ENCODE measurements at places on chromosomes 7 and 10.

DNA sequence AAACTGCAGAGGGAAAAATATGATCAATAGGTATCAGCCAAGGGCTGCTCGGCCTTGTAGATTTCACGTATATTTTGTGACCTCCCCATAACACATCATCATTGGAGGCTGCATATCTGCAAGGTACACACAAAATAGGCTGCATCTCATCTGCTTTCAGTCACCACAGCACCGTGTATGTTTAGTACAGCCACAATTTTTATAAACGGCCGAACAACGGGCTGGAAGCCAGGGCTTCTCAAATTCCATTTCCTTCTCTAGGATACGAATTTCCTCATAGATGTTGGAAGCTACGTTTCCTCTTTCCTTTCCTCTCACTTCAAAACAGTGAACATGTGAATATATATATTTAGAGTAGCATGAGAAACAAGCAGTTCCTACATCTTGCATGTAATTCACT is 20.2 kb upstream of the FOXK1 start:
- no peak for DNase-seq

DNA sequence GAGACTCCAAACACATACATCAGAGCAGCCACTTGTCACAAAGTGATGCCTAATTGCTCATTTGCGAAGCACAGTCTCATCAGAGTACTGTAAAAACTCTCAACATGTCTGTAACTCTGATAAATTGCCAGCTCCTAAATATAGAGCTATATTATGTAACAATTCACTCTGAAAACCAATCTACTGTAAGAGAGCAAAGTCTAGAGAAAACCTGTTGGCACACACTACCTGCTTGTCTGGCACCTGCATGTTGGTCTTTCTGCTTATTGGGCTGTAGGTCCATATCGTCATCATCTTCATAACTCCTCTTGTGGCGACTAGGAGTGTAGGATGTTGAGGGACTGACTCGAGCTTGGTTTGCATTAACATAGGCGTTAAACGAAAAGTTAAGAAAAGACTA is 19.8 kb downstream of the MCMBP start:
- DNase-seq, result no peak

GRCh38 chr7:130942211-130942964 is 208.4 kb upstream of the KLF14 start:
- peak; percentile 30 for DNase-seq

GRCh38 chr10:73218431-73219191 is 28.4 kb downstream of the DNAJC9 start:
- peak; percentile 40 for DNase-seq

- DNase-seq, result no peak
These were observed 804.6 kb upstream of the ZWINT start for GRCh38 chr10:57165671-57166070.

DNA sequence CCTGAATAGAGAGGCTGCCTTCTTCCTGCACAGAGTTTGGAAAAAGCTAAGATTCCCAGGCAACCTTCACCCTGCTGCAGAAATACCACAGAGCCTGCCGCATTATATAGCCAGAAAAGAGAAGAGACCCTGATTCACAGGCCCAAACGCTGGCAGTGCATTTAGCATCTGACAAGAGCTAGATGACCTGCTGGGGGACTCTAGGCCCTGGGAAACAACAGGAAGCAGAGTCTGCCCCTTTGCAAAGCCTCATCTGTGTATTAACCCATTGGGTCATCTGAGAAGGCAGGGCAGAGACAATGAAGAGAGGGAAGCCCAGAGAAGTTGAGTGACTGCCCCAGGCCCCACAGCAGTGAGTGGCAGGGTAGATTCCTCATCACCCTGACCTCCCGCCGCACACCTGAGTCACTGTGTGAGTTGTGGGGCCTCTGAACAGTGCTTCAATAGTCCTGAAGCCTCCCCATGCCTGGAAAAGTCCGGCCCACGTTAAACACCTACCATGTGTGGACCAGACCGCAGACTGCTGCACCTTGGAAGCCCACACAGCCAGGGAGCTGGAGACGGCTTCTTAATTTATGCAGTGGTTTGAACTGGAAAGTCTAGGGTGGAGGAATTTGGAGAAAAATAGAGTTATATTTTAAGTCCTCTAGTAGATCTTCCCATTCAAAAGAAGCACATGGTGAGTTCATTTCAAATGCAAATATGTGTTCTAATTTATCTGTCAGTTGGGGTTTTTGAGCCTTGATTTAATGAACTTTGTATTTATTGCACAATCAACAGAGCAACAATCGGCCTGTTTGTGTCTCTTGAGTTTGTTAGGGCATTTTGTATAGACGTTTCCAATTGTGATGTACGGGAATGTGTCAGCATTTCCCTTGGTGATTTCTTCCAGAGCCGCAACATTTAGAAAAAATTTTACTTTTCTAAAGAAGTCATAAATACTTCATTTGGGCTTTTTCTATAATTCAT is 80.4 kb upstream of the GPR26 start:
- no peak for DNase-seq

GRCh38 chr7:143381427-143382125 is 431 bp downstream of the ZYX start:
- no peak for DNase-seq

DNA sequence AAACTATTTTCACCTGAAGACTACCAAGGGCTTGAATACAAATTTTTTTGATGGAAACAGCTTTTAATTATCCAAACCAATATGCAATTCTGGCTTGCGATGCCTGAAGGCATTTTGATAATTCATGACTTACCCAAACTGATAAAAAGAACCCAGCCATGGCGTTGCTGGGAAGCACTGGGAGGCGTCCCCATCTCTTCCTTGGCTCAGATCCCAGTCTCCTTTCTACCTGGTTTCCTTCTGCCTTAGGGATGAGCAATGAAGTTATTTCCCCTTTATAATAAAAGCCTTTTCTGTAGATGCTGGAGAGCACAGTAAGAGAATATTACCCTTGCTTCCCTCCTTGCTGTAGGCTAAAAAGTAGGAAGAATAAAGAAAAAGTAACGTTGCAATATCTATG is 129.1 kb upstream of the ANK3 start:
- no peak for DNase-seq

DNA sequence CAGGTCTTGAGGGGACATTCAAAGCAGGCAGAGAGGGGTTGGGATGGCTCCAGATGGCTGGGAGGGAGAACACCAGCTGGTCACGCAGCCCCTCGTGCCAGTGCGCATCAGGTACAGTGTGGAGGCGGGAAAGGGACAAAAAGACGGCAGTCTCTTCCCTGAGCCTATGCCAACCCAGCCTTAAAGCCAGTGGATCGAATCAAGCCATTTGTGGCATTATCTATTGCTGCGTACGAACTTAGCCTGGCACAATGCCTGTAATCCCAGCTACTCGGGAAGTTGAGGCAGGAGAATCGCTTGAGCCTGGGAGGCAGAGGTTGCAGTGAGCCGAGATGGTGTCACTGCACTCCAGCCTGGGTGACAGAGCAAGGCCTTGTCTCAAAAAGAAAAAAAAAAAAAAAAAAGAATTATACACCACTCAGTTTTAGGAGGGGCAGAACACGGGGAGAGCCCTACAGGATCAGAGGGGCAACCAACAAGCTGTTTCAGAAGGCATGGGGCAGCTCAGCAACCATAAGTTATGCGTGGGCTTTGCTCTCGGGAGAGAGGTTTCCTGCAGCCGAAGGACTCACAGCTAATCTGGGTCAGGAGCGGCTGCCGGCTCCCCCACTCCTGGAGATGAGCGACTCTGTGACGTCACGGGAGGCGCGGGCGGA is 356 bp upstream of the NDUFB2 start:
- peak; percentile 98 for DNase-seq

- DNase-seq, result no peak
These were observed 141.0 kb upstream of the COL1A2 start for GRCh38 chr7:94253686-94254085.

DNA sequence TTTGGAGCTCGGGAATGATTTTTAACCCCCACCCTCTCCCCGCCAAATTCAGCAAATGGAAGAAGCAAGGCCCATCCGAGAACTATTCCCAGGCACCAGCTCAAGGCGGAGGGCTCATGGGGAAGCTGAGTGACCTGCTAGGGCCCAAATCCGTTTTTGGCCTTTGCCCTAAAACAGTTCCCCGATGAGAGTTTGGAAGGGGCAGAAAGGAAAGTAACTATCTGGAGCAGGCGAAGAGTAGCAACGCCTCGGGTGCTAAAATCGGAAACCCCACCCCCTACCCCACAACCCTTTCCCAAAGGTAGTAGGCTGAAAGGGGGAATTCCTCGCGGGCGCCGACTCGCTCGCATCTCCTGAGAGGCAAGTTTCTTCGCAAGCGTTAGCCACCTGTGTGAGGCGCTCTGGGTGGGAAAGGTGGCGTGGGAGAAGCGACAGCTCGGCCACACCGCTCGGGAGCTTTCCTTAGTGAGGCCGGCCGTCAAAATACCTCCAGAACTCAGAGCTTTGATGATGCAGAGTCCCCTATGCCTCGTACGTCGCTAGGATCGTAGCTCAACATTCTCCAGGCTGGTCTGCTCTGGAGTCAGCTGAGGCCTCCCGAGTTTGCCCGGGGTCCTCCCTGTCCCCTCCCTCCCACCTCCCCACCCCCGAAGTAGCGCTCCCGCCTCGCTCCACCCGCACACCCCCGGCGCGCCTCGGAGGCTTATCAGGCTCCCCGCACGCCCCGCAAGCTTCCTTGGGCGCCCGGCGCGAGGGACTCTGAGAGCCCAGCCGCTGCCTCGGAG is 642 bp upstream of the PRKG1 start:
- DNase-seq, result no peak

DNA sequence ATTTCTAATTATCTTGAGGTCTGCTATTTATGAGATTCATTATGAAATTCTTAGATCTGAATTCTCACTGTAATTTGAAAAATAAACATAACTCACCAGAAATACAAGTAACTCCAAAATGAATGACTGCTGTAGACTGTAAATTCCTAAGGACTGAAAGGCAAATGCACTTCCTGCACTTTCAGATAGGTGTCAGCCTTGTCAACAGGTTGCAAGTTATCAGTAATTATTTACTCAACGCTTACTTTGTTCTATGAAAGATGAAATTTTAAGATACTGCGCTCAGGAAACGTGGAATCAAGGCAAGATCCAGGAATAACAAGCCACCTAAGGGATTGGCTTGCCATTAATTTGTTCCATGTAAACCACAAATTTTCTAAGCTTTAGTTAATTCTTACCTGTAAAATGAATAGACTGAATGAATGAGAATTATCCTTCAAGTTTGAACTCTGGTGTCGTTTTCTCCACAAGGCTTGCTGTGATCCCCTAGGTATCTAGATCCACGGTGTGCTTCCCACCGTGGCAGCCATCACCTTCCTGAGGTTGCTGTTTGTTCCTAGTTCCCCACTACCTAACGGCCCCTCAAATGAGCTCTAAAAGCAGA is 12.6 kb downstream of the DHX32 start:
- peak; percentile 39 for DNase-seq

DNA sequence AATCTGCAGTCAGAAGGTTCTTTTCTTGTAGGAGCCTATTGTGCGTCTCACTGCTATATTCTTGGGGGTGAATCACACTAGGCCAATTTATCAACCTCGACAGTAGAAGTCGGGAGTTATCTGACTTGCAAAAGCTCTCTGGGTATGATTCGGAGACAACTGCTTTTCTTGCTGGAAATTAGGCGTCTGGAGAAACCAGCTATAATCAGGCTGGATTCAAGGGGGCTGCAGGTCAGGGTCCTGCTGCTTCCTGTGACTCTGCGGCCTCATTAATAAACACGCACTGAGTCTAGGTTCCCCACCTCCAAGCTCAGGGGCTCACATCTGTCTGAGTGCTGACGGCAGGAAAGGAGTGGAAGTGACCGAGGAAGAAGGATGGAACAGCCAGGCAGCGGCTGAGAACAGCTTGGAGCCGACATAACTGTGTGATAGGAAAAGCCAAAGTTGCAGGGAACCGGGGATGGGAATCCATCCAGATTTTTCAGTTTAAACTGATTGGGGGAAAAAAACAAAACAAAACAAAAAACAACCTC is 184.6 kb downstream of the FANK1 start:
- DNase-seq, result no peak

DNA sequence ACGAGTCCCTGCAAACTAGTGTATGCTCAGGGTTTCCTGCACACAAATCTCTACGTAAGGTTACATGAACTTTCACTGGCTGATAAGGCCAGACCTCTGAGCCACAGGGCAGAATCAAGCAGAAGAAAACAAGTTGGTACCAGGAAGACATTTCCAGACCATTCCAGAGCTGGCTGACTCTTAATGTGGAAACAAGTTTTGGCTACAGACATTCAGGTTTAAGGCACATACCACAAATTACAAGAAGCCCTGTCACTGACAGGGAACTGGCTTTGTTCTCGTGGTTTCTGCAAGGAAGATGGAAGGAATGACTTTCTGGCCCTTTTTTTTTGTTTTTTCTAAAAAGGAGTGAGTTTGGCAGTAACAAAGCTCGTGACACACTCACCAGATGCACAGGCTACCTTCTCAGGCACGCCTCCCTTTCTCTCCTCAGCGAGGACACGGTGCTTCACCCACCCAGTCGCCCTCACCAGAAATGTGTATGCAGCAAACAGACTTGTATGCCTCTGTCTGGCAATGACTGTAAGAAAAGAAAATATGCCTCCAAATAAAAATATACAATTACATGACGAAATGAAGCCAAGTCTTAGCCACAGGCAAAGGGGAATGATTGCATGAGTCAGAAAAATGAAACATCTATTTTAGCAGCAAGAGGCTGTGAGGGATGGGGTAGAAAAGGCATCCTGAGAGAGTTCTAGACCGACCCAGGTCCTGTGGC is 22.6 kb downstream of the PLAC9 start:
- no peak for DNase-seq

DNA sequence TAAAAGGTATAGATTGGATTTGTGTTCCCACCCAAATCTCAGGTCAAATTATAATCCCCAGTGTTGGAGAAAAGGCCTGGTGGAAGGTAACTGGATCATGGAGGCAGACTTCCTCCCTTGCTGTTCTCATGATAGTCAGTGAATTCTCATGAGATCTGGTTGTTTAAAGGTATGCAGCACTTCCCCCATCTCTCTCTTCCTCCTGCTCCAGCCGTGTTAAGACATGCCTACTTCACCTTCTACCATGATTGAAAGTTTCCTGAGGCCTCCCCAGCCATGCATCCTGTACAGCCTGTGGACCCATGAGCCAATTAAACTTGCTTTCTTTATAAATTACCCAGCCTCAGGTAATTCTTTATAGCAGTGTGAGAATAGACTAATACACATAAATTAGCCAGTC is 39.1 kb downstream of the HTR7 start:
- no peak for DNase-seq

DNA sequence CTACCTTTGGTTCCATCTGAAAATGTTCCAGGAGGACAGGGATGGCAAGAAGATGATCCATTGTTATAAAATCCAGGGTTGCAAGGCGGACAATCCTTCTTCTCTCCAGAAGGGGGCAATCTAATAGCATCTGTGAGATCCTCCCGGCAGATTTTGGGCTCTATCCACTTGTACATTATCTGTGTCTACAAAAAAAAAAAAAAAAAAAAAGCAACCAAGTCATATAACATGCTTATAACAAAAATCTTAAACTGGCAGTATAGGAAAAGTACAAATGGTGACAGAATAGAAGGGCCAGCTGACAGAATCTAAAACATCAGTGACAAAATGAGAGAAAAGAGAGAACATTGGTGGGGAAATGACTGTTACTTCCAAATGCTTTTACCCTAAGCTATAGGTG is 132.7 kb downstream of the ELAPOR2 start:
- DNase-seq, result peak; percentile 58
